ENCODE measurements at places on chromosomes 2 and 18. TPM values are rescaled to one million over a fixed set of nuclear protein-coding genes. Genes with fewer than 3 reads are reported as not detected.

DNA sequence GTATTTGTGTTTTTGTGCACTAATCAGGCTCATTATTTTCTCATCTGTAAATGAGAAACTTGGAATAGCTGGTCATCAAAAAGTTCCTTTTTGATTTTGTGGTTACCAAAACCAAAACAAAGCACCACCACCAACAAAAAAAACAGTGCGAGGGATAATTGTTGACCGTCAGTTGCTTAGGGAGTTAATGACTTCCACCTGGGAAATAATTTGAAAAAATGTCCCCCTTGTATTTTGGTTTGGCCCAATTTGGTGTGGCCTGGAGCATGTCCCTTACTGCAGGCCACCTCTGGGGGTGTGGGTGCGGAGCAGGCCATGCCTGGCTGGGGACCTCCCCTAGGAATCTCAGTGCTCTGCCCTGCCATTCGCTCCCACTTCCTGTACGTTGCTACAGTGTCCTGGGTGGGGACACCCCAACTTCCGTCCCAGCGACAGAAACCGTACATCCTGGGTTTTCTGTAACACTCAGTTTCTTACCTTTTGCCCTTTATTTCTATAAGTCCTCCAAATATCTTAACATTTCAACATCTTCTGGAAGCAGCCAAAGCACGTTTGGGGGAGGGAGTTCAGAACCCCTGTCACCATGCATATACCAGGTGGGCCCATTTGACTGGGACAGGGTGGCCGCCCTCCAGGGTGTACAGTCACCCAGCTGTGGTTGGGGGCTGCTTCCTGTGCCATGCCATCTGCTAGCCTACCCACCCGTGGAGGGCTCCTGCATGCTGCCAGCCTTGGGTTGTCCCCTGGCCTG, 31.3 kb downstream of the NCK2 start:
- DNase-seq = peak; percentile 44

- no peak for DNase-seq
Measured at GRCh38 chr18:22689712-22690111, 243.4 kb upstream of the RBBP8 start.

DNA sequence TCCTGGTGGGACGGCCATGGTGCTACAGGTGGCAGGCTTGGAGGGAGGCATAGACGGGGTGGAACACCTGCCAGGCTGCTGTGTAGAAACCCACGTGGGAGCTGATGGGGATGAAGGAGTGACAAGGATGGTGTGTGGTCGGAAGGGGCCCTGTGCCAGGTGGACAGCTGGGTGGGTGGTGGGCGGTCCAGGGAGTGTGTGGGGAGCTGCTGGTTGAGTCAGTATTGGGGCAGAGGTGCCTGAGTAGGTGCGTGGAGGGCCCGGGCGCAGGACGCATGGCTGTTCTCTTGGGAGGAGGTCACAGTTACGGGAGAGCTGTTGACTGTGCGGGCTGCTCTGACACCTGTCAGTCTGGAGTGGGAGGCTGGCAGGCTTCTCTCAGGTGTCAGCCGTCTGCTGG, 12.6 kb upstream of the D2HGDH start:
- DNase-seq = no peak

GRCh38 chr18:9731380-9731779, 23.3 kb downstream of the RAB31 start:
- DNase-seq = no peak

GRCh38 chr18:28019425-28020108, 157.4 kb downstream of the CDH2 start:
- no peak for DNase-seq

GRCh38 chr18:76881744-76882143, 59.4 kb downstream of the ZNF236 start:
- DNase-seq = no peak

ZBTB7C gene
- total RNA-seq = 14.8 TPM

GRCh38 chr2:25088817-25089516, 47.1 kb downstream of the EFR3B start:
- DNase-seq = no peak

DNA sequence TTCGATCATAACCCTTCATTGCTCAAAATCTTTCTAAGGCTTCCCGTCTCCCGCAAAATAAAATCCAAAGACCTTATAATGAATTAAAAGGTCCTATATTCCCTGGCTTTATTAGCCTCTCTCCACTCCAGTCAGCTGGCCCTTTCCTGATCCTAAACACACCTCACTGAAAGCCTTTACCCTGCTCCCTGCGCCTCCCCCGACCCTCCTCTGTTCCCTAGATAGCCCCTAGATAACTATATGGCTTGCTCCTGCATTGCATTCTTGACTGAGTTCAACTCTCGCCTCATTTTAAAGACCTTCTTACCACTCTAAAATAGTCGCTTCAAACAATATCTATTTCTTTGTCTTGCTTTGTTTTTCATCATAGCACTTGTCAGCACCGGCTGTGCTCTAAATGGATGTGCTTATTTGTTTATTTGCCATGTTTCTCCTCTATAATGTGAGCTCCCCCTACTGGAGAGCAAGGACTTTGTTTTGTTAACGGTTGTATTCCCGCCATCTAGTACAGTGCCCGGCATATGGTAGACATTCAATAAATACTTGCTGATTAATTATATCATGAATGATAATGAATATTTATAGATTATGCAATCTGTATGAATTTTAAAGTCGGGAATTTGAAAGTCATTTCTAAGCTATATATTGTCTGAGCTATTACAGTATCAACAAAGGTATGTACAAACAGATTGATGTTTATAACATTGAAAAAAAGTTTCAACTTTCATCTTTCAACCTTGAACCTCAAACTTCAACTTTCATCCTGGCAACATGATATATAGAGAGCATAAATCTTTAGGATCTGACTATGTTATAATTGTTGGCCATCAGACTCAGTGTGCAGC, 32.4 kb upstream of the VIT start:
- no peak for DNase-seq

DNA sequence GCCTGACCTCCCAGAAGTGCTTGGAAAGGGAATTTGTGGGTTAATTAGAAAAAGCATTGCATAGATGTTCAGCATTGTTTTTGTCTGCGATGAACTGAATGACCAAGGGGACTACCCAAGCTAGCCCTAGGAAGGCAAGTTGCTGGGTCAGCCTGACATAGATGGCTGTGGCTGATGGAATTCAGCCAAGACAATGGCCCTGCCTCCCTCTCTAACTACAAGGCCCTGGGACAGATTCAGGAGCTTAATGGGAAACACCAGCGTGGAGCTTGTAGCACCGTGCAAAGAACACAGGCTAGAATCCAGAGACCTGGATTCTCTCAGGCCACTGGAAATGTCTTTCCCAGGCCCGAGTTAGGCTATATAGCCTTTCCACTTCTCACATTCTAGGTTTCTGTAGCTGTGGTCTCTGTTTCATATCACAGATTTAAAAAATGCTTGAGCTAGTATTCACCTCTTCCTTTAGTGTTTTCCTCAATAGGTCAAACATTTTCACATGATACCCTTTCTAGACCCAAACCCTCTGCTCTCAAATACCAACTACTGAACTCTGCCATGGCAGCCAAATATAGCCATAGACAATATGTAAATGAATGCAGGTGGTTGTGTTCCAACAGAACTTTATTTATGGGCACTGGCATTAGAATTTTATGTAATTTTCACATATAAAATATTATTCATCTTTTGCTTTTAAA, 294.3 kb upstream of the MEX3C start:
- no peak for DNase-seq

- DNase-seq = no peak
Measured at GRCh38 chr2:199997296-199997695, 41.9 kb downstream of the MAIP1 start.

GRCh38 chr2:227370791-227371312, 8.3 kb downstream of the TM4SF20 start:
- DNase-seq = no peak

- no peak for DNase-seq
Measured at GRCh38 chr2:75047992-75048625, 89.7 kb downstream of the POLE4 start.

- no peak for DNase-seq
Measured at GRCh38 chr2:62808554-62808953, 103.0 kb downstream of the EHBP1 start.

DNA sequence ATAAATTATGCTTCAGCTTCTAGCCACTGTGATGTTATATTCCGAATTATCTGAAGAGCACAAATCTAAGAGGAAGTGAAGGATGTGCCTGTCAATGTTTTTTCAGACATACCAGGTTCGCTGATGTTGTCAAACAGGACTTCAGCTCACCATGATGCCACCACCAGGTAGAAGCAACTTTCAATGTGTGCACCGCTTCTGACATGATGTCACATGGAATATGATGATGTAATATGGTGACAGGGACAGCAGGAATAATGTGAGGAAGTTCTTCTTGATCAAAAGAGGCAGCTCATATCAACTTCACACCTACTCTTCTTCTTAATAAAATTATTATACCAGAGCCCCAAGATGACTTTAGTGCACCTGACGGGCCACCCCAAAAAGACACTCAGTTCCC, 893.2 kb downstream of the BCL11A start:
- no peak for DNase-seq
